WERI-Rb-1 (cell line): ENCODE measurements at places on chromosomes 5 and 9.

DNA sequence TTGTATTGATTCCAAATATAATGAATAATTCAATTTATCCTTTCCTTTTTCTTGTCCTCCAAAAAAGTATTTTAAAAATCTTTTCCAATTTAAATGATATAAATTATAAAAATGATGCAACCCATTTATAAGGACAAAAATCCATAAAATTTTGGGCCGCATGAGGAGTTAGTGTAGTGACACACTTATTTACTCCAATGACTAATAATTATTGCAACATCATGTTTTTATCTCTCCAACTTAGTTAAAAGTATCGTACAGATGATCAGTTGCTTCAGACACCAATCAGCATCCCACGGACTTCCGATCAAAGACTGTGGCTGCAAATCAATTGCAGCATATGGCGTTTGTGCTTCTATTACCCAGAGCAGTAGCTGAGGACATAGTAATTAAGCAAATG, 58.6 kb downstream of the HTR4 start:
- DNase-seq = no peak

- DNase-seq = peak; percentile 11
Observed at GRCh38 chr5:1295650-1296037, 776 bp upstream of the TERT start.

DNA sequence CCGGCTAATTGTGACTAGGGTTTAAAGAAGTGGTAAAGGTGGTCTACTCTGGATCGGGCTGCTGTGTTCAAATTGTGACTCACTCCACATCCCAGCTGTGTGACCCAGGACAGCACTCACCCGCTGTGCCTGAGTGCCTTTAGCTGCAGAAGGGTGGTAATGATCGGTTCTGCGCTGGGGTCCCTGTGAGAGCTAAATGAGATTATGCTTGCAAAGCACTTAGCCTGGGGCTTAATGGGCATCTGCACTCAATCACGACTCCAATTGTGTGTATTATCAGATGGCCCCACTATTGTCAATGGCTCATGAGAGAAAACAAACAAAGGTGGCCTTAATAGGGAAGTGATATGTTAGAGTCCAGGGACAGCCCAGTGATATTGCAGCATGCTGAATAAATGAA, 25.1 kb upstream of the TBC1D2 start:
- peak; percentile 89 for DNase-seq

GRCh38 chr9:131677049-131677443, 62.8 kb downstream of the RAPGEF1 start:
- DNase-seq = no peak

DNA sequence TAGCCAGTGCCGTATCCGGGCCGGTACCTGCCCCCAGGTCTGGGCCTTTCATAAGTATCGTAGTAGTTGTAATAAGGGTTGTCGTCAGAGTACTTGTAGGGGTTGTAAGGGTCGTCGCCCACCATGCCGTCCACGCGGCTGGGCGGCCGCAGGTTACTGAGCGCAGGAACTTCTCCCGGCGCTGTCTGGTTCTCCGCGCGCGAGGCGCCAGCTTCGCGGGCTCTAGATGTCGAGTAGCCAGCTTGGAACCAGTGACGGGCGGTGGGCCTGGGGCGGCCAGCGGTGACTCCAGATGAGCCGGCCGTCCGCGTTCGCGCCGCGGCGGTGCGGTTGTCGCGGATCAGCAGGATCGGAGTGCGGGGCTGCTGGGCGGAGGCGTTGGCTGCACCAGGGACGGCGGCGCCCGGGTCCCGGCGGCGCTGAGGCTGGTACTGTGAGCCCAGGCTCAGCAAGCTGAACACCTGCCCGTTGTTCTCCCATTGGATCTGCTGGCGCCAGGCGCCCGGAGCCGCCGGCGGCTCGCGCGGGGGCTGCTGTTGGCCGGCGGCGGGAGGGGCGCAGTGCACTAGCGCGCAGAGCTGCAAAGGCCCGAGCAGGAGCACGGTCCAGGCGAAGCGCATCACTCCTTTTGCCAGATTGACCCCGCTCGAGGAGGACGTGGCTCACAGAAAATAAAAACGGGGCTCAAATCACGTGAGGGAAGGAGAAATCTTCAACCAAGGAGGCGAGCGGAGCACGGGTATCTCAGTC, 518 bp downstream of the LOX start:
- peak; percentile 31 for DNase-seq

DNA sequence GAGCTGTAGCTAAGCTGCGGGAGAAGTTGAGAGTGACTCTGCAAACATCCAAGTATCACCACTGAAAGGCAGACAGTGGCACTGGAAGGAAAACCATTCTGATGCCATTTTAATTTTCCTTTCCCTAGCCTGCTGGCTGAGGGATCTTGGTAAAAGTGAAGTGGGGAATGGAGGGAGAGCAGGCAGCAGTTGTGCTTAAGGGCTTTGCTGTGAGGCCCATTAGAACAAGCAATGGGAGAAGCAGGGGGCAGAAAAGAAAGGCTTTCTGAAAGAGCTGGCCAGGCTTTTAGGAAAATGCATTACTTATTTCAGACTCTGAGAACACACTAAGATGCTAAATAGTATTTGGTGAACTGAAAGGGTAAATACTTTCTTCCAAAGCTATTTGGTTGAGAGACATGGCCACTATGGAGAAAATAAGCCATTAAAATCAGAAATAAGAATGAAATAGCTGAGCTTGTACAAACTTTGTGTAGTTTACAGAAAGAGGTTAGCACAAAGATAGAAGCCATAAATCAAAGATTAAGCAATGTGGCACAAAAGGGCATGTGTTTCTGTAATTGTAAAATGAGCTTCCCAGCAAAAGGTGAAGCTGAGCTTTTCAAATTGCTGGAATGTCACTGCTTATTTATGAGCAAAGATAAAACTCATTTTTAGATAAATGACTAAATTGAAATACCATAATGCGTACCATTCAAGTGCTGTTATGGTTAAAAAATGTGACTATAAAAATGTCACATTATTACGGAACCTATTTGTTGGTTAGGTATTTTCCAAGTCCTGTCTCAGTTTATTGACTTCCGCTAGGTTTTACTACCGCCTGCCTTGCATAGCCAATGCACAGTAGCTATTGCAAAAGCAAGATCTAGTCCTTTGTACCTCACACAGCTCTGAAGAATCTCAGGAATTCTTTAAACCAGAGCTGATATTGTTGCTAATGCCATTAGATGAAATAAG, 20.8 kb downstream of the SNCAIP start:
- no peak for DNase-seq

DNA sequence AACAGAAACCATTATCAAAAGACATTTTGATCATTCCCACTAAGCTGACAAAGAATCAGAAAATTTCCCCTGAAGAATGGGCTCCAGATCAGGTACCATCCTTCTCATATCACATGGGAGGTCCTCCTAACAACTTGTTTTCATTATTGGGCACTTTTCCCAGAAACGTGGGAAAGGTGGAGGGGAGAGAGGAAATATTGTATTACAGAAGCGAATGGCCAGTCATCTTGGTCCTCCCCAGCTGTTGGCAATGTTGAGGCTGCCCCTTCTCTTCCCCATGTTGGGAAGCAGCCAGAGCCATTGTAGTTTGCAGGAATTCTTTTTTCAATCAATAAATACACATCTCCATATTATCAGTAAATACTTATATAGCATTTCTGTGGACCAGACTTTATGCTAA, 126.2 kb upstream of the ZNF608 start:
- DNase-seq = no peak

DNA sequence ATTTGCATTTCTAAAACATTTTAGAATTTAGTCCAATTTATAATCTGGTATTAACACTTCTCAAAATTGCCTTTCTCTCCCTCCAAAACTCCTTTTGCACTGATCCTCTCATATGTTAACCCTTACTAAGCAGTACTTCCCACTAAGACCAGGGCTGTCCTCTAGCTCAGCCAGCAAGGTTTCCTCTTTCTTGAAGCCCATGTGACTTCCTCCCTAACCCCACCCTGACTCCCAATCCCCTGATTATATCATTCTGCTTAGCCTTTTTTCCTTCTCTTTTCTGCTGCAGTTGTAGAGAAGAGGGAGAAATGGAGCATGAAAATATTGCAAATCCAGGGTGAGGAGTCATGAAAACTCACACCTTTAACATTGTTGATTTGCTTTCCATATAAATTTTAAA, 241.7 kb downstream of the MCTP1 start:
- DNase-seq = no peak

DNA sequence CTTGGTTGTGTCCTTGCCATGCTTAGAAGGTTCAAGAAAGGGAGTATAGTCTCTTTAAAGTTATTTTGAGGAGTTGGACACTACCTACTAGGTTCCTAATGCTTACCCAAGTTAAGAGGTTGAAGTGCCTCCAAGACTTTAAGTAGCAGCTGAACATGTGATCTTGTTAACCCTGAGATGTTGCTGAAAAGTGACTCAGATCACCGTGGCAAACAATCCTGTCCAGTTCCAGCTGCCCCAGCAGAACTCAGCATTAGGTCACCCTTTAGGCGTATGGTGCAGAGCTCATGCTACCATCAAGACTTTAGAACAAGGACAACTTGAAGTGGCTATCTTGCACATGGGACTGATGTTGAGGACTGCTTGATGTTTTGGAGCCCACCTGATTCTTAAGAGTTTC, 22.5 kb downstream of the ZNF462 start:
- no peak for DNase-seq

DNA sequence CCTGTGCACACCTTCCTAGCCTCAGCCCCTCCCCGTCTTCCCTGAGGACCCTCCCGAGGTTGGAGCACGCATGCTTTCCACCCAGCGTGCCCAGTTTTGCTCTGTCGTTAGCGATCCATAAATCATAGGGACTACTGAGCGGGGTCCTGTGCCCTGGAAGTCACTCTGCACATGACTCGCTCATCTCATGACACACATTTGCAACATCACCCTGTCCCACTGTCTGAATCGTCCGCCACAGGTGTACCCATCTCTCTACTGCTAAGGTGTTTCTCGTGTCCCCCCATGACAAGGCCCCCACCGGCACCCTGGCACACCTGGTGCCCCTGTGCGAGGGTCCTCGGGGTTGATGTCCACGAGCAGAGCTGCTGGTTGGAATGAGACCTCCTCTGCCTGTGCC, 69.0 kb upstream of the BARHL1 start:
- no peak for DNase-seq

- no peak for DNase-seq
Observed at GRCh38 chr5:39943811-39944210, 519.0 kb upstream of the DAB2 start.

DNA sequence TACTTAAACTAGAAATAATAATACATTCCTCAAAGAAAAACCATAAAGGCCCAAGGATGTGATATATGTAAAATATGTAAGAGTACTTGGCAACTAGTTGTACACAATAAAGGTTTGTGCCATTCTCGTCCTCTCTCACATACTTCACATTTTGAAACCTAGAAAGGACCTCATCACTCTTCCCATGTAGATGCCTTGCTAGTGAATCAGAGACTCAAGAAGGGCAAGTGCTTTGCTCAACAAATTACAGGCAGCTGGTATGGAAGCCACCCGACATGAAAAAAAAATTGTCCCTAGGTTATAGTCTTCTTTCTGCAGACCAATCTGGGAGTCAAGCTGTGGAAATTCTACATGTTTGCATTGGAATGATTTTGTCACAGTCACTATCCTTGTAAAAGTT, 31.7 kb downstream of the ADRB2 start:
- no peak for DNase-seq

DNA sequence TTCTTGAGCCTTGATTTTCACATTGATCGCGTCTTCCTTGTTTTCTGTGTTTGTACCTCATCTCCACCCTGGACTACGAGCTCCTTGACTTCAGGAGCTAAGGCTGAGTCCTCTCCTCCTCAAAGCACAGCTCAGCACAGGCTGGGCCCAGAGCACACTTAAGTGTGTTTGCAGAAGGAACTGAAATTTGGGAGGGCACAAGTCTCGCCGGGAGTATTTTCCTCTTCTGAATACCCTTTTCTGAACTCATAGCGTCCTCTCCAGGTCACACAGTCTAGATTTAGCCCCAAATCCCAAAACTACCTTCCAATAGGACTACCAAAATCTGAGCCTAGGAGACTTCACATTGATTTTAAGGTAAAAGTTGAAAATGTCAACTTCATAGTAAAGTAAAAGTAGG, 41.6 kb downstream of the TSTD2 start:
- DNase-seq = no peak

DNA sequence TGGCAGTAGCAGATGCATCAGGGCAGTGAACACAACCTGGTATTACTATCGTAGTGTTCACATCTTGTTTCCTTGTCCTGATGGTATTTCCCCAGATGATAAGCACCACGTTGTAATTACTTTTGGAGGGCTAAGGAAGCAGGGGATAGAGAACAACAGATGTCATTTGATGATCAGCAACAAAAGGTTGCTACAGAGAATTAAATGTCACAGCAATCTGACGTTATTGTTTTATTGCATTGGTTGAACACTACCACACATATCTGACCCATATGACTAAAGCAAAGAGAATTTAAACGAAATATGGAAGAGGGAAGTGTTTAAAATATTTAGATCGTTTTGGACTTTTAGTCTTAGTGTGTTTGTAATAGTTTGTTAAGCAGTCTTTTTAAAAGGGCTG, 408.3 kb downstream of the SH3GL2 start:
- no peak for DNase-seq

DNA sequence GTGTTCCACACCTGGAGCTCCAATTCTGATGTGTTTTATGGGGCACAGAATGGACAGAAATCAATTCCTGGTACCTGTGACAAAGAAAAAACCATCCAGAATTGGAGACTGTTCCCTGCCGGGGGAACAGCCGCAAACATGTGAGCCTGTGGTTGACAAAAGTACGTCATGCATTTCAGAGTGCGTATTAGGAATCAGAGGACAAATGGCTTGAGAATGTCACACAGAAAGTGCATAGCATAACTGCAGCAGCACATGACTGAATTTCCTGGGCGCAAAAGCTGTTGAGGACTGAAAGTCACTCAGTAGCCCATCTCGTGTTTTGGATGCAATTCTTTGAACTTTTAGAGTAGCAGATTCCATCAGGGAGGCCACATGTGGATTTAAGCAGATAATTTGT, 85.1 kb downstream of the TRIO start:
- DNase-seq = no peak

DNA sequence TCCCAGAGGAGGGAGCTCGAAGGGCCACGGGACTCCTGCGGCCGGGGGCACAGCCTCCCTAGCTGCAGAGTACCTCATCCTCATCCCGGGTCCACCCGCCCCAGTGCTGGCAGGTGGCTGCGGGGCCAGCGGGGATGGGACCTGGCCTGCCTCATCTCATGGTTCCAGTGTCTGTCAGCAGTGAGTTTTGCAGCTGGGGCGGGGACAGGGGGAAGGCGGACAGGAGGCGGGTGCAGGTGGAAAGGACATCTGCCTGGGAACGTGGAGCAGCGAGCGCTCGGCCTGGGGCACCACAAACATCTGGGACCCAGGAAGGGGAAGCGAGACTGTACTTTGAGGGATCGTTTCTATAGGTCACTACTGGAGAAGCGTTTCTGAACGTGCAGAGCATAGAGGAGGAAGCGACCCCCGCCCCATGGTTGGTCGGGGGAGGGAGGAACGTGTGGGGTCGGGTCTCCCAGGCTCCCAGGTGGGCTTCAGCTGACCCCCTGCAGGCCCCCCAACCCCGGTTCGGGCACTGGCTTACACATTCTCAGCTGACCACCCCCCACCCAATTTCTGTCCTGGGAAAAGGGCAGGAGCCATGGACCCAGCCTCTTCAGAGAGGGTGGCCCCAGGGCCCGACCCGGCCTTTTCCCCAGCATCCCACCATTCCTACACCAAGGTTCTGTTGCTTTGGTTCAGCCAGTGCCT, 56.5 kb upstream of the NOTCH1 start:
- DNase-seq = no peak
